ENCODE measurements at places on chromosomes 7 and 10.
A peak's percentile ranks its signal among the peaks of the same experiment; 100 is the strongest.

DNA sequence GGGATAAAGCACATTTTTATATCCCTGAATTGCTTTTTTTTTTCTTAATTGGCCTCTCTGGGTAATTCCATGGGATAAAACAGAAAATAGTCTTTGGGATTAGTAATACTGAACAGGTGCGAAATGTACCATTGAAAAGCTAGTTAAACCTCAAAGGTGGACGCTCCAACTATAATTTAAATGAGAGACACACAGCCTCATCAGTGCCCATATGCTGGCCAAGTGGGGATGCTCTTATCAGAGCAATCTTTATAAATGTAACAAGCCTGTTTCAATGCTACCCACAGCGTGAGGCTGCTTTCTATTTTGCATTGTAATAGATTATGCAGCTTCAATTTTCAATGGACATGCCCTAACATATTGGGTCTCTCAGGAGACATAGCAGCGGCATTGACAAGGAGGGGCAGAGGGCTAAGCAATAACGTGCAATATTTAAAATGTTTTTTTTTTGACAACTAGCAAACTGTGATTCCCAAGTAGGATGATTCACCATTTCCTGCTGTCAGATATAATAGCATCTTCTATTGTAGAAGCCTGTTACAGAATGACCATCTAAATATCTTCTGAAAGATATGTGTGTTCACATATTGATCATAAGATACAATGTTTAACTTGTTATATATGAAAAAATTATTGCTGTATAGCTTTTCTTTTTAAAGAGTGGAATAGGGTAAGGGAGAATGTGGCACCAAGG is 91.3 kb upstream of the BET1 start:
- no peak for DNase-seq

GRCh38 chr10:24912215-24912614 is 40.2 kb downstream of the PRTFDC1 start:
- no peak for DNase-seq

GRCh38 chr7:99504281-99504602 is 220 bp upstream of the ZKSCAN5 start:
- no peak for DNase-seq

DNA sequence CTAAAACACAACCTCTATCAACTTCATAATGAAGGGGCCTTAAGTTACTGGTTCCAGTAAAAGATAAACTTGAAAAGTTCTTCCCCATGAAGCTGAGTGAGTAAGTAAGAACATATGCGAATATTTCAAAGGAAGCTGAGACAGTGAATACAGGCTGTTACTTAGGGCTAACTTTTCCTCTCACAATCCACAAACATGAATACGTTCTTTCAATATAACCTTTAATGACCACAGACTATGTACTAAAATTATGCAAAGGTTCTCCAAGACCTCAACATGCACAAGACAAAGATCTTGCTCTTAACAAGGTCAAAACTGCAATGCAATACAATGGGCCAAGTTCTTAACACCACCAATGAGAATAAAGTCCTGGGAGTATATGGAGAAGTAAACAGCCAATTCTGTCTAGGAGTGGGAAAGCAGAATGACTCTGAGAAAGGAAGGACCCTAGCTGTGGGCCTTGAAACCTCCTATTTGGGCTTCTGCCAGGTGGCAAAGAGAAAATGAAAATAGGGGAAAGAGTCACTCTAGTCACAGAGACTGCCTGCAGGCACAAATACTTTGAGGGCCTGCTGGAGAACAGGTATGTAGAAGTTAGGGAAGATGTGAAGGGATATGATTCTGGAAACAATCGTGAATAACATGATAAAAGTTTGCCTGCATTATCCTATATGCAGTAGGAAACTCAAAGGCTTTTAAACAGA is 43.7 kb downstream of the OSBPL3 start:
- no peak for DNase-seq

GRCh38 chr10:93268021-93268420 is 194.3 kb downstream of the CYP26A1 start:
- DNase-seq: no peak

DNA sequence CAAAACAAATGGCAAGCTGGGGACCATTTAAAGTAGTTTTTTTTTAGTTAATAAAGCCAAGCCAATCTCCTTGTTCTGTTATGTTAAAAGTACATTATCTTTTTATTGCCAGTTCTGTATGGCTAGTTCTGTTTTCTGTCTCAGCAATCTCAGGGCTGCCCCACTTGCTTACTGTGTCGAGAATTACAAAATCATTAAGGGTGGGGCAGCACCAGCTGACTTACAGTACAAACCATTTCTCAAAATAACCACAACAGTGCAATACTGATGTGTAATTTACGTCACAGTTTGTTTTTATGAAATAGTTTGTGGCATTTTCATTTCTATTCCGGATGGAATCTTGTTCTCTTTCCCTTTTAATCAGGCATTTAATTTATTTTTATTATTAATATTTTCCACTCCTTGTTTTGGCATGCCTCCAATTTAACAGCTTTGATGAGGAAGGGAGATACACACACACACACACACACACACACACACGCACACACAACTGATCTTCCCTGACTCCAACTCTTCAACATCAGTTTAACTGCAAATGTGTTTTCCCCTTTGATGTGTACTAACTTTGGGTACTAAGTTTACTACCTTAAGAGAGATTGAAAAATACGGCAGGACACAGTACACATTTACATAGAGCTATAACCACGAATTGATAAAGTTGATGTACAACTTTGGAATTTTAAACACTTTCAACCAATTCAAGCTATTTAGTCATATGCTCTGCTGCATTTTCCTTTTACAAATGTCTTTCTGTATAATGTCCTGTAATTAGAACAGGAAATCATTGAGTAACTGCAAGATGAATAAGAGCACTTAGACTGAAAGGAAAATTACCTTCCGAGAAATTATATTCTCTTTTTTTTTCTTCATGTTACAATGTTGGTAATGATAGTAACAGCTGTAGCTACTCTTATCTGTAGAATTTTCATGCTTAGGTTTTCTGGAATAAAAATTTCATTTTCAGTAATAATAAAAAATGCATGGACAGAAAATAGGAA is 91.5 kb downstream of the ARID5B start:
- peak; percentile 41 for DNase-seq

DNA sequence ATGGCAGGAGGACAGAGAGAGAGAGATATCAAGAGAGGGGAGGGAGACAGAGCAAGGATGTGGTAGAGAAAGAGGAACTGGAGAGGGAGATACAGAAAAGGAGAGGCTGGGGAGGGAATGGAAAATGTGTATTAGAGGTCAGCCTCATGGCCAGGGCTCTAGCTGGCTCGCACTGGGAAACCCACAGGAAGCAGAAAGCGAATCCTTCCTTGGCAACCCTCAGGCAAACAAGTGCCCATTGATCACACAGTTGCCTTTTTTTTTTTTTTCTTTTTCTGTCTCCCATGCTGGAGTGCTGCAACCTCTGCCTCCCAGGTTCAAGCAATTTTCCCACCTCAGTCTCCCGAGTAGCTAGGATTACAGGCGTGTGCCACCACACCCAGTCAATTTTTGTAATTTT is 391.2 kb downstream of the TYW1 start:
- DNase-seq: no peak

GRCh38 chr10:3886191-3886590 is 101.2 kb upstream of the KLF6 start:
- no peak for DNase-seq

DNA sequence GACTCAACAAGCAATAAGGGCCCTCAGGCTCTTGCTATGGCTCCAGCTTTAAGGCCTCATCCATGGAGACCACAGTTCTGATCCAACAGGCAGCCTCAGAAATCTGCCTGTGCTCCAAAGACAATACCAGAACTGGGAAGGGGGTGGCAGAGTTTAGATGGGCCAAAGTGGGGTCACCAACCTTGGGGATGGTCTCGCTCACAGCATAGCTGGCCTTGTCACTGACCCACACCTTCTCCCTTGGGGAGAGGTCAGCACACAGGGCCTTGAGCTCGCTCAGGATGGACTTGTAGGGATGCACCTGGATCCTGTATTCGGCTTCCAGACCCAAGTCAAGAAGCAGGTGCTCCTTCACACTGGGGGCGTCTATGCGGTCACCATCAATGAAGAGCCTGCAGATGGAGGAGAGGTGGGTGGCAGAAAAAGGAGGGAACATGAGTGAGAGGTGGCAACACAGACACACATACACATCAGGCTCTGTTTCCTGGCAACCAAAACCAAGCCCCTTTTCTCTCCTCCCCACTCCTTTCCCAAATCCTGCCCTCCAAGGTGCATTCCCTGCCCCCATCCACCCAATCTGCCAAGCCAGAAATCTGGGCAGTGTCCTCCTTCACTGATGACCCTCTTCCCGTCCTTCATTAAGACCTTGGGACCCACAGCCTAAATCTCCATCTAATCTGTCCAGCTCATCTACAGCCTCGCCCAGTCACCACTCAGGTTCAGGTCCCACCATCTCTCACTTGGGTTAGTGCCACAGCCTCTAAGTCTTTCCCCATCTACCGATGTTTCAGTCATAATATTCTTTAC is 40.9 kb downstream of the XPNPEP1 start:
- no peak for DNase-seq

DNA sequence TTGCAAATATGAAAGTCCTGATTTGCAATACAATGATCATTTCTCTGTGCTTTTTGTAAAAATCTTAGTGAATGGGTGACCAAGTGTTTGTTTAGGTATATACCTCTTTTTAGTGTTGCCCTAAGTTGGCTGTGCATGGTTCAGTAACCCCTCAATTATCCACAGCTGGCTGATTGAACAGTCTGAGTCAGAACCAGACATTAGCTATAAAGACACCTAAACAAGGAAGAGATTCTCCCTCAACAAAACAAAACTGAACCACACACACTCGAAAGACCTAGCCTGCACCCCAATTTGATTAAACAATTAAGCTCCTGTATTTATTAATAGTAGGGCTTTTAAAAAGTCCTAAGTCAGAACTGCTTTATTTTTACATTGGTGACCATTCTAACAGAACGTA is 2.8 kb downstream of the RSBN1L start:
- no peak for DNase-seq

- no peak for DNase-seq
Measured at GRCh38 chr10:91694170-91694794, 61.4 kb upstream of the PPP1R3C start.

- DNase-seq: no peak
Measured at GRCh38 chr7:17390392-17390791, 91.9 kb downstream of the AHR start.

DNA sequence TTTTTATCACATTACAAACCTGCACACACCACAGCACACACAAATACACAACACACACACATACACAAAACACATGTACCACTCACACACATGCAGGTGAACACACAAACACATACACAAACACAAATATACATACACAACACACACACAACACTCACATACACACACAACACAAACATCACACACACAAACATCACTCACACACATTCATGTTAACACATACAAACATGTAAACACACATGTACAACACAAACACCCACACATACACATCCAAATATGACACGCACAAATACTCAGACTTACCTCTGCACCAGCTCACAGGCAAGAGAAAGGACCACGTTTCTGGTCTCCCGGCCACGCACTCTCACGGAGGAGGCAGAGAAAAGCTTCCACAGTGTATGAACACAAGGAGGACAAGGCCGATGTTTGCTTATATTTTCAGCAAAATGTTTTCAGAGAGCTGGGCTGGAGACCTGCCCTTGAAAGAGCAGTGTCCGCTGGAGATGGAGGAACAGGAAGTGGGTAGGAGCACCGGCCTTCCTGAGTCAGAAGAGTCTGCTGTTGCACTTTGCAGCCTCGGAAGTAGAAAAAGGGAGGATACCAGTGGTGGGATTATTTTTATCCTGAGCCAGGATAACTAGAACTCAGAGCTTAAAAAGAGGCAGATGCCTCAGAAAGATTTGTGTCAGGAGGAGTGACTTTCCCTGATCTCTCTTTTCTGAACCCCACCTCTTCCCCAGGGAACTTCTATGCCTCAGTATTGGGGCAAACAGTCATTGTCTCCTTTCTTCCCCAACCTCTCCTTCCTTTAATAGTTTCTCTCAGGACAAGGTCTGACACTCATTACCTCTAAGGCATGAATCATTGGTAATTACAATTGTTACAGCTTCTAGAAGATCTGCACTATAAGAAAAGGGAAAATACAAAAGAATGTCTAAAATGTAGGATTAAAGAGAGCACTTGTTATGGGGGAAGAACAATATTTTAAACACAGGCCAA is at the start of gene GIMAP6:
Gene GIMAP6, minus strand, starts transcription at position 520 of the 999 bp plus-strand sequence. CDS start 2,243 bp downstream, outside the sequence.
- DNase-seq: no peak

DNA sequence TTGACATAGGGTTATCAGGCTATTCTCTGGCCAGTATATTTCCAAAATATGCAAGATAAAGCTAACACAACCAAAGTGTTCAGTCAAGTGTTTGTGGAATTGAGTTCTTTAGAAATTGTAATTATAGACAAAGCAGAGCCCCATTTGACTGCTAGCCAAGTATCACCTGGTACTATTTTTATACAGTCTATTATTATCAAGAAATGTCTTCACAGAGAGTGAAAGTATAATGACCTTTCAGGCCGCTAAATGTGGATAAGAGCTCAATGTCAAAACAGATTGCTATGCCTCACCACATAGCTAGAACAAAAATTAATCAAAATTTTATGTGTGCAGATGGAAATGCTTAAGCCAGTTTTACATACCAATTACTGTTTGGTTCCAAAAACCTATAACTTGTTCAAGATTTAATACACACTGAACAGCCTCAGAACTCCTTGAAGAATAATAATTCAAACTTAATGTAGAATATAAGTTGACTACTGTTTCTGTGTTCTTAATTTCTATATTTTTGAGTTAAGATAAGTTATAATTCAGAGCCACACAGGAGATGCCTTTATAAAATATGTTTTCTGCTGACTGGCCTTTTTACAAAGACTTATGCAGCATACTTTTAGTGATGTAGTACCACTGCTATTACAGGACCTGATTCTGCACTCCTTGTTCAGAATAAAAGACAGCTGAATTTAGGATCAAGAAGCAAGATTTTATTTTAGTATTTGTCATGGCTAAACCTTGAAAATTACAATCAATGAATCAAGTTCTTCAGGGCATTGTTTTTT is 31.0 kb downstream of the PRPS1L1 start:
- DNase-seq: no peak

DNA sequence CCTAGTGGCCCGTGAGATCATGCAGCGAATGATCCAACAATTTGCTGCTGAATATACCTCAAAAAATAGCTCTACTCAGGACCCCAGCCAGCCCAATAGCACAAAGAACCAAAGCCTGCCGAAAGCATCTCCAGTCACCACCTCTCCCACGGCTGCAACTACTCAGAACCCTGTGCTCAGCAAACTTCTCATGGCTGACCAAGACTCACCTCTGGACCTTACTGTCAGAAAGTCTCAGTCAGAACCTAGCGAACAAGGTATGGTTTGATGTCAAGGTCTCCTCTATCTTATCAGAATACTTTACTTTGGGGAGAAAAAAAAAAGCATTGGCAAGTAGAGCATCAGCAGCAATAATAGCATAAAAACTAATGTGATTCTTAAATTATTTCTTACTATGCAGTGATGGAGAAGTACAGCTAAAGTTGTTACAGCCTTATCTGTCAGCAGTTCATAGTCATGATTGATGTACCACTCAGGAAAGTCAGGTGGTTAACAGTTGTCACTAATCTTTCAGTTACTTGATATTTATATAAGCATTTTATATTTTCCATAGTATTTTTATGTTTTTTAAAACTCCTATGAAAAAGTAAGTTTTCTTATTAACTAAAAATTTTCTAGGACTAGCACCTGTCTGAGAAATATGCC is 117.1 kb downstream of the LCOR start:
- no peak for DNase-seq

- DNase-seq: no peak
Measured at GRCh38 chr7:37311355-37311754, 137.3 kb downstream of the ELMO1 start.
